ENCODE measurements at places on chromosomes 13 and 19. TPM values are rescaled to one million over a fixed set of nuclear protein-coding genes. Genes with fewer than 3 reads are reported as not detected.

DNA sequence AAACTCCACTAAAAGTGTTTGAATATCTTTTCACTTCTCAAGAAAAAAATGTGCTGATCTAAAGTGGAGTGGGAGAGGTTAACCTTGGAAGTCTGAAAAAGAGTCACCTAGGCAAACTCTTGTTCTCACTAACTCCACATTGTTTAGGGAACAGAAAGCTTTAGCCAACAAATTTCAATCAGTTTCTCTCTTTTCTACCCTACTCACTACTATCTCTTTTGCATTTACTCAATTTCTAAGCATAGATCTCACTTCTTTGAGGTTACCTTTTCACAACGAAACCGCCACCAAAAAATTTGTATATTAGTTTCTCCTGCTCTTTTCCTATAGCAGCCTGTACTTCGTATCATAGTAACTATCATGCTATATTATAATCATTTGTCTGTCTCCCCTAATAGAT is 6.3 kb downstream of the NHLRC3 start:
- no peak for DNase-seq
- H3K4me1 ChIP-seq: no peaks in the 10 kb centered on the region
- no peak overlapping the region for H3K4me3 ChIP-seq

DNA sequence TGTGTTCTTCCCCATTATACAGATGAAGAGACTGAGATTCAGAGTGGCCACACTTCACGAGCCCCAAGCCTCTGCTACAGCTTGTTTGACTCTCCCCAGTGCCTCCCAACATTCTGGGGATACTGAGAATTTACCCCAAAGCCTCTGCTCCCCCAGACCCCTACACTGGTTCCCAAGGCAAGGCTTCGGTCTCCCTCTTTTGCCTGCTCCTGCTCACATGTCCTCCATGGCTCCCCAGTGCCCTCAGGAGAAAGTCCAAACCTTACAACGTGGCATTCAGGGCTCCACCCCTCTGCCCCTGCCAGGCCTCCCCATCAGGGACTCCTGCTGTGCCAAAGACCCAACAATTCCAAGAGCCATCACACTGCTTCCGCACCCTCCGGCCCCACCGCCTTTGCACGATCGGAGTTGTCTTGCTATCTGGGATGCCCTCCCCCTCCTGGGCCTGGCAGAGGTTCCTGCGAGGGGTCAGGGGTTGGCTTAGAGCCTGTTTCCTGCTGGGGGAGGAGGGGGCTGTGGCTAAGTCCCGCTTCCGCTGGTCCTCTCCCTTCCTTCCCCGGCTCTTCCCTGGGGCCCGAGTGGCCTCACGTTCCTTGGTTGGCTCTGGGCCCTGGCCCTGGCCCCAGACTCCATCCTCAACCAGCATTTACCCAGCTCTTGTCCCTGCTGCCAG is 15.4 kb downstream of the GTPBP3 start:
- no peaks in the 10 kb centered on the region for H3K4me1 ChIP-seq
- no peaks in the 10 kb centered on the region for H3K36me3 ChIP-seq
- no peak overlapping the region for H3K27ac ChIP-seq
- H3K4me3 ChIP-seq: no peak overlapping the region
- DNase-seq: no peak

DNA sequence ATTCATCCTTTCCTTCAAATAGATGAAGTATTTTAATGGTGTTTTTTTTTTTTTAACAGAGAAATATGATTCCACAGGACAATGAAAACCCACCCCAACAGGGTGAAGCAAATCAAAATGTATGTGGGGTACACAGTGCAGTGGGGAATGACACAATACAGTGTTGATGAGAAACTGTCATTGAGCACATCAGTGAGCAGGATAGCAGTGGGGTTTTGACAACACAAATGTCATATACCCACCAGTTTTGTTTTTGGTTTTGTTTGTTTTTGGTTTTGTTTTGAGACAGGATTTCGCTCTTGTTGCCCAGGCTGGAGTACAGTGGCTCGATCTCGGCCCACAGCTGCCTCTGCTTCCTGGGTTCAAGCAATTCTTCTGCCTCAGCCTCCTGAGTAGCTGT is 29.2 kb downstream of the ZNF844 start:
- H3K4me3 ChIP-seq: no peak overlapping the region
- no peaks in the 10 kb centered on the region for H3K36me3 ChIP-seq
- DNase-seq: no peak
- no peaks in the 10 kb centered on the region for H3K4me1 ChIP-seq

DNA sequence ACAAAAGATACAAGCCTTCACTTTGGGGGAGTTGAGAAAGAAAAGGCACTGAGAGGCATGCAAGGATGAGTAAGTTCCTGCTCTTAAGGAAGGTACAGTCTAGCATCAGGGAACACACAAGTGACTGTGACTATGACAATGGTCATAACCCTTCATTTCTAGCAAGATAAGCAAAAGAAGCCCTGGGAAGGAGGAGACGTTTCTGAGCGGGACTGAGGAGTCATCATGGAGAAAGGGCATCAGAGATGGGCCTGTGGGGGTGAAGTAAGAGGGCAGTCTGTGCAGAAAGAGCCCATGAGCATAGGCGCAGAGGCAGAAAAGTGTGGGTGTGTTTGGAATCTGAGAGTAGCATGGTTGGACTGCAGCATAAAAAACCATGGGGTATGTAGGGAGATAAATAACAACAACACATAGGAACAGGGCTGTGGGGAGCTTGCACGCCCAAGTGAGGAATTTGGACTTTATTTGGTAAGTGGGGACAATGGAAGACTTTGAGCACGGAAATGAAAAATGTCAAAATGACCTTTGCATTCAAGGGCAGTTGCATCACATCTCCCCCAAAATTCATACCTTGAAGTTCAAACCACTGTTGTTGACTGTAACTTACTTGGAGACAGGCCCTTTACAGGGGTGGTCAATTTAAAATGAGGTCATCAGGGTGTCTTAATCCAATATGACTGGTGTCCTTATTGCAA is 86.7 kb downstream of the MBNL2 start:
- H3K27me3 ChIP-seq: no peaks in the 10 kb centered on the region
- no peak overlapping the region for H3K4me3 ChIP-seq
- H3K36me3 ChIP-seq: no peaks in the 10 kb centered on the region
- peak overlapping the region; percentile 55 for H3K27ac ChIP-seq

GRCh38 chr19:4908360-4908759 is 941 bp upstream of the UHRF1 start:
- DNase-seq: no peak
- peaks cover 2% of the 10 kb centered on the region for H3K36me3 ChIP-seq
- H3K27ac ChIP-seq: no peak overlapping the region
- peaks cover 16% of the 10 kb centered on the region for H3K4me1 ChIP-seq
- no peaks in the 10 kb centered on the region for H3K27me3 ChIP-seq

DNA sequence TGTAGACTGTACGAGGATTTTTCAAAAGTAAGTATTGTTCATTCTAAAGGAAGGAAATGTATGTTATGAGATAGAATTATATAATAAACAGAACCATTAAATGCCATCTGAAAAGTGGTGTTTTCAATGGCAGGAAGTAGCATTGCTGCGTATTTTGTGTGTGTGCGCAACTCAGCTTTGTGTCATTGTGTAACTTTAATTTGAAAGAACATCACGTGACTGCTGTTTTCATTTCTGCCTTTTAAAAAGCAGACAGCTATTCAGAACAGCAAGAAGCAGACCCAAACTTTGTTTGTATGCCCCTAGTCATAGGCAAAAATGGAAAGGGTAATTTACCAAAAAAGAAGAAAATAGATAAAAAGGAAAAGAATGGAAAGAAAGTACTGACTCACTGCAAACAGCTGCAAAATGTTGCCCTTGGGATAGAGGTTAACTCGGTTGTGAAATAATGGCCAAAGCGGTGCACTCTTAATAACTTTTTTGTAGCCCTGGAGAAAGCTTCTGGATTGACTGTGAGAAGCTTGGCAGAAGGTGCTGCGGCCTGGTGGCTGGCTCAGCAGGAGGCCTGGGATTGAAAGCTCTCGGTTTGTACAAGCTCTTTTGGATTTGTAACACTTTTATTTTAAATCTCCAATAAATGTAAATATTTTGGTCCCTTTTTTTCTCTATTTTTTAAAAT is 97.3 kb downstream of the GGACT start:
- no peaks in the 10 kb centered on the region for H3K4me1 ChIP-seq
- H3K27me3 ChIP-seq: no peaks in the 10 kb centered on the region
- DNase-seq: peak; percentile 77
- H3K4me3 ChIP-seq: no peak overlapping the region
- no peaks in the 10 kb centered on the region for H3K36me3 ChIP-seq

DNA sequence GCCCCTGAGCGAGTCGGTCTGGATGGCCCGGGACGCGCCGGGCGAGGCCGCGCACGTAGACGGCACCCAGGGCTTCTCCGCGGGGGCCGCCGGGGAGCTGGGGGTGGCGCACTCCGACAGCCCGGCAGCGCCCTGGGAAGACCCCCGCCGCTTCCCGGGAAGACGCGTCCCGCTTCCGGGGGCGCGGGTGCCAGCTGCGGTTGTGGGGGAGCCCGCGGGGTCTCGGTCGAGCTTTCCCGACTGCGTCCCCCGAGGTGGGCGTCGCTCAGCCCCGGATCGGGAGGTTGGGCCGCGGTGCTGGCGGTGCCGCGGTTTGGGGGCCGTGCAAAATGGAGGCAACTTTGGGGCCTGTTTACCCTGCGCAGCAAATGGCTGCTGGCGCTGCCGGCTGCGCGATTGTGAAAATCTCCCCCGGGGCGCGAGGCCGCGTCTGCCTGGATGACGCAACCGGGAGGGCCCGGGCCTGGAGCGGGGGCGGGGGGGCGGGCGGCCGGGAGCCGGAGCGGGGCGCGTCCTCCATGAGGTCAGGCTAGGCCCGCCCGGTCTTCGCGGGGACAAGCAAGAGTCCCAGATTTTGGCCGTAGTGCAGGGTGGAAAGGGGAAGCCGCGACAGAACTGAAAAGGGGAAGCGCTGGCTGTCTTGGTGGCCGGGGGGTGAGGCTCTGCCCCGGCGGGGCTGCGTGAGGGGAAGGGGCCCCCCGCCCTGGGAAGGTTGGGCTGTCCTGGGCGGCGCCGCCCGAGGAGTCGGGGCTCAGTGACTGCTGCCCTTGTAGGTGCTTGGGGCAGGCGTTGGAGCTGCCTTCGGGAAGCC is 11.3 kb downstream of the PEAK3 start:
- peak overlapping the region; percentile 99 for H3K4me3 ChIP-seq
- peaks cover 20% of the 10 kb centered on the region for H3K36me3 ChIP-seq
- no peaks in the 10 kb centered on the region for H3K27me3 ChIP-seq
- DNase-seq: peak; percentile 89

GRCh38 chr13:36717966-36718545 is 44.2 kb downstream of the SERTM1 start:
- H3K27me3 ChIP-seq: no peaks in the 10 kb centered on the region
- no peaks in the 10 kb centered on the region for H3K36me3 ChIP-seq
- no peak overlapping the region for H3K27ac ChIP-seq
- no peak overlapping the region for H3K4me3 ChIP-seq
- H3K4me1 ChIP-seq: no peaks in the 10 kb centered on the region

DNA sequence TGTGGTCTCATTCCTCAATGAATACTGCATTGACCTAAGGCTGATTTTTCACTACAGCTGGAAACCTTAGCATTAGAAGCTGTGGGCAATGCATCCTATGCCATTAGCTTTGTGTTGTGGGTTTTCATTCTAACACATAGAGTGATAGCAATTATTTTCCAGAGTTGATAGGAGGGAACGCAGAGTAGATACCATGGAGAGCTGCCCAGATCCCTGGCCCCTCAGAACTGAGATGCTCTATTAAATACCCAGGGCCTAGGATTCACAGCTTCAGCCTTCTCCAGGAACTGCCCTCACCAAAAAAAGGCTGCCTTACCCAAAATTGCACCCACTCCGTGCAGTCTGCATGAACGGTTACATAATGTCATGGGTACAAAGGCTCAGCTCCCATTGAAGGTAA is 444.4 kb downstream of the SUCLA2 start:
- no peaks in the 10 kb centered on the region for H3K4me1 ChIP-seq
- DNase-seq: no peak
- H3K36me3 ChIP-seq: no peaks in the 10 kb centered on the region

GRCh38 chr19:16326401-16327168 is 2.0 kb downstream of the KLF2 start:
- H3K27me3 ChIP-seq: no peaks in the 10 kb centered on the region
- peak overlapping the region; percentile 56 for H3K4me3 ChIP-seq
- DNase-seq: peak; percentile 19
- H3K4me1 ChIP-seq: peaks cover 11% of the 10 kb centered on the region

GRCh38 chr13:31733066-31733465 is 6.3 kb upstream of the RXFP2 start:
- peak; percentile 11 for DNase-seq
- H3K27ac ChIP-seq: no peak overlapping the region
- H3K27me3 ChIP-seq: no peaks in the 10 kb centered on the region
- H3K4me3 ChIP-seq: peak overlapping the region; percentile 38
- no peaks in the 10 kb centered on the region for H3K4me1 ChIP-seq

DNA sequence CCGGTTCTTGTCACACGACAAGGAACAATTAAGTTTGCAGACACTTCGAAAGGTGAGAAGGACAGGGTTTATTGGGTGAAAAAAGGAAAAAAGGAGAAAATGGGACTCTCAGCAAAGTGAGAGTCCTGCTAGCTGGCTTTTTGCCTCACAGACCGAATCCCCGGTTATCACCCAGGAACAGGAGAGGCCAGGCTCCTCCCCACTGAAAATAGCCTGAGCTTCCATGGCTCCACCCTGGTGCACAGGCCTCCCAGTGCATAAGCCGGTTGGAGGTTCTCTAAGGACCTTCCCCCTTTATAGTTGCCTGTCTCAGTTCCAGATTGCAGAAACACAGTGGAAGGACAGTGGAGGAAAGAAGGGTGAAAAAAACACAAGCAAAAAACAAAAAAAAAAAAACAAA is 571.7 kb downstream of the KCTD12 start:
- H3K36me3 ChIP-seq: no peaks in the 10 kb centered on the region
- H3K27me3 ChIP-seq: no peaks in the 10 kb centered on the region
- H3K4me3 ChIP-seq: no peak overlapping the region
- H3K4me1 ChIP-seq: no peaks in the 10 kb centered on the region

- no peaks in the 10 kb centered on the region for H3K36me3 ChIP-seq
- H3K27me3 ChIP-seq: no peaks in the 10 kb centered on the region
- no peak overlapping the region for H3K27ac ChIP-seq
- DNase-seq: no peak
Measured at GRCh38 chr13:25455146-25455545, 83.4 kb downstream of the ATP8A2 start.

Gene PGLYRP1
- not detected for total RNA-seq

Gene LILRB4
- not detected for total RNA-seq

Gene CD79A
- under 0.01 TPM for total RNA-seq

Gene CDC34
- total RNA-seq: 65.0 TPM

Gene DPF1
- 0.50 TPM for total RNA-seq

Gene IQCN
- total RNA-seq: 0.83 TPM

Gene ZNF14
- 7.9 TPM for total RNA-seq

Data from fibroblast of lung (primary cell).